Stimulated activated CD8-positive, alpha-beta memory T cell treated with anti-CD3 and anti-CD28 coated beads, Interleukin-4, amount 100 ng/mL, for 1 hour (primary cell): ENCODE measurements at places on chromosomes 5 and 9.

DNA sequence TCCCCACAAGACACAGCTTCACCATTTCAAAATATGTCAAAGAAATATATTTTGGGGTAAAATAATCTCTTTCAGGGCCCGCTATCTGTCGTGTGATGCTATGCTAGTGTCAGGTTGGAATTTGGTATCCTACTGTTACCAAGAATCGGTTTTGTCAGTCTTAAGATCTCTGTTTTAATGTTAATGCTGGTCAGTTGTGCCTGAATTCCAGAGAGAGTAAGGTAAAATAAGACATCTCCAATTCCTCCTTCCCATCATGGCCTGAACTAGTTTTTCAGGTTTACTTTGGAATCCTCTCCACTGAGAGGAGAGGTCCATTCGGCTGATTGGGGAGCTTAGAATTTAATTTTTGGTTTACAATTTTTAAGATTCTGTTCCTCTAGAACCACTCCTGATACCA, 10.4 kb upstream of the BTF3 start:
- DNase-seq, result no peak

- DNase-seq, result no peak
Observed at GRCh38 chr5:124866355-124867136, 120.1 kb upstream of the ZNF608 start.

GRCh38 chr9:95316794-95317118, 753 bp downstream of the FANCC start:
- no peak for DNase-seq

GRCh38 chr9:89426384-89426961, 71.4 kb downstream of the SEMA4D start:
- no peak for DNase-seq

- DNase-seq, result no peak
Observed at GRCh38 chr9:74644023-74644422, 146.9 kb downstream of the RORB start.
